ENCODE measurements at places on chromosomes 3 and 15. TPM values are rescaled to one million over a fixed set of nuclear protein-coding genes. Genes with fewer than 3 reads are reported as not detected.

DNA sequence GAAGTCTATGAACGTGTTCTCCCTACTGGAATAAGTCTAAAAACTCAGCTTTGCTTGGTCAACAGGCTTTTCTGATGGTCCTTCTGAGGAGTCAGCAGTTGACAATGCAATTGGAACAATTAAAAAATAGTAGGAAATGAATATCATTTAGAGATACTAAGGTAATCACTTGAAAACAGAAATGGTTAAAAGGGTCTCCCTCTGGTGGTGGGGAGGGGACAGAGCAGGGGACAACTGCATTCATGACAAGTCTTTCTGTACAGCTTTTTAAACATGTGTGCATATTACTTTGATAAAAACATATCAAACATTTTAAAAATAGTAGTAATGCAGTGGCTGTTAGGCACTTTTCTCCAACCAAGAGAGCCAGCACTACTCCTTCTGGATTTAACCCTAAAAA, 119.9 kb upstream of the FHIT start:
- DNase-seq = peak; percentile 24

GRCh38 chr15:89195836-89196235, 25.5 kb downstream of the RLBP1 start:
- DNase-seq = no peak

DNA sequence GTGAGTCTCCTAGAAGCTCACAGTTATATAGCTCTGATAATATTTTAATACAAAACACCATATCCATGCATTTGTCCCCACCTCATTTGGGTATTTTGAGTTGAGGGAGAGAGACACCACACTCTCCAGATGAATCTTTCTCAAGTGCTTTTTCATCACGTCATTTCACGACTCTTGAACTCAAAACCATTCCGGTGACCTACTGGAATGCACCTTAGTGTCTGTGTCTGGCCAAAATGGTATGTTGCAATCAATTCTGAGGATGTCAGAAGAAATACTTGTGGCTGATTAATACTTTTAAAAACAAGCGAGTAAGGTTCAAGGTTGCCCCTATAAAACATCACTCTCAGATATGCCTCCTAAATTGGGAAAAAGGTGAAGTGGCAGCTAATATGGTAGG, 352.6 kb upstream of the ICE2 start:
- DNase-seq = no peak

Gene COL6A6
- not detected for total RNA-seq

Gene NUP210
- 140 TPM for total RNA-seq

GRCh38 chr15:86905625-86906256, 826.1 kb downstream of the AGBL1 start:
- no peak for DNase-seq

DNA sequence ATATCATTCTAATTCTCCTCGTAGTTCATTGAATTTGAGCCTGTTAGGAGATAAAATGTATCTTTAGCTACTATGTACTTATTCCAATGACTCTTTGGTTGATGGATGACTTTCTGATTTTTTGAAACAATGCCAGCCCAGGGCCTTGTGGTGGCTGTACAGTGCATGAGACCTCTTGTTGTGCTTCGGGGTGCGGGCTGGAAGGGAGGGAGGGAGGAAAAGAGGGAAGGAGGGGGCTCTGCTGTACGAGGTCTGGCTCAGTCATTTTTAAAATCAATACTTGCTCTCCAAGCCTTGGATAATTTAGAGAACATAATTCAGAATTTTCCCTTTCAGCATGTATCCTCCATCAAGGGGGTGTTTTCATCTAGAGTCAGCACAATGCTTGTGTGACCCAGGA, 399.7 kb upstream of the ONECUT1 start:
- no peak for DNase-seq

DNA sequence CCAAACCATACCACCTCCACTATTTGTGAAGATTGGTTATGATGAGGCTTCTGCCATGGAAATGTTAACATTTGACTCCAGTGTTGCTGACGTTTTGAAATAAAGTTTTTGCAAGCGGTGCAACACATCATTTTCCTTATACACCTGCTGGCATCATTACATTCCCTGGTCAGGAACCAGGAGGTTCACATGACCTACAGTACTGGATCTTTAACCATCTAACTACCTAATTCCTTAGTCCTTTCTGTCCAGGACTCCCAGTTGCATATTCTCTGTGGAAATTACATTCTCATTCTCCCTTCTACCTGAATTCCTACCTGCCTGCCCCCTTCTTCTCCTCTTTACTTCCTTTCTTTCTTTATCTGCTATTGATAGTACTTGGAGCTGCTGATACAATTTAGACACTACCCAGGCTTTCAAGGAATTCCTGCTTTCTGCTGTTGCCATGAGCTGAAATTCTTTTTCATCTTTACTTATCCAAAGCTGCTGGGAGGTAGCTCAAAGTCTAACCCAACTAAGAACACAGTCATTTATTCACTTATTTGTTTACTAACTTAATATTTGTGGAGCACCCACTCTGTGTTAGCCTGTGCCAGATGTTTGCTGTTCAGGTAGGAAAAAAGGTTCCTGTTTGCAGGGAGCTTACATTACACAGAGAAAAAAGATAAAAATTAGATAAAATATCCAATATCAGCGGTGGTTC, 144.2 kb downstream of the EDEM1 start:
- no peak for DNase-seq

DNA sequence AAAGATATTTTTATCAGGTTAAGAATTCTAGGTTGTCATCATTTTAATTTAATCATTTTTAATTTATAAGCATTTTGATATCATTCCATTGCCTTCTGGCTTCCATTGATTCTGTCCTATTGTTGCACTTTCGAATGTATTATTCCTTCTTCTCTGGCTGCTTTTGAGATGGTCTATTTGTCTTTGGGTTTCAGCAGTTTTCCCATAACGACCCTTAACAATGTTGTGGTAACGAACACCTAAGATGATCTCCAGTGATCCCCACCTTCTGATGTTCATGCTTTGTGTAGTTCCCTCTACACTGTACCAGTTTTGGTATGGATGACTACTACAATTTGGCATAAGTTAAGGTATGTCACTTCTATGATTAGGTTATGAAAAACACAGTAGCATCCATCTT, 59.9 kb downstream of the MINAR1 start:
- no peak for DNase-seq

DNA sequence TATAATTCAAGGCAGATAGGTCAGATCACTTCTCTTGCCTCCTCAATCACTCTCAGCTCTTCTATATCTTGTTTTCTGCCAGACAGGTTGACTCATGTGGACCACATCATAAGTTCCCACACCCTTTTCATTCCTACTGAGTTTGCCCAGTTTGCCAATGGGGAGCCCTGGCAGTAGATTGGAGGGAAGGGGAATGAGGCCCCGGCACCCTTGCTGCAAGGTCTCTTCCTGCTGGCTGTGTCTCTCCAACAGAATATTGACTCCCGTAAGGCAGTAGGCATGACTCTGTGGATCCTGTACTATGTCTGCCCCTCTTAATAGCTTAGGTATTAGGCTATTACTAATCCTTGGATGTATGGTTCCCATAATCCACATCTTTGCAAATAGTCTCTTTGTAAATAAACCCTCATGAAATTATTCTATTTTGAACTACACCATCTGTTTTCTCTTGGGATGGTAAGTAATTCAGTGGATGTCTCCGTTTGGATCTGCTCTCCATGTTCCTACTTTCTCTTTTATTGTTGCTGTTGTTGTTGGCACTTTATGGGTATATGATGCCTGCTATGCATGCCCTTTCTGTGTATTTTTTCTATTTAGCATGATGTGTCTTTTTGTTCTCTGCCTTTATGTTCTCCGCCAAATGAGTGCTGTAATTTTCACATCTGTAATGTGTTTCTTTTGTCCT, 65.5 kb upstream of the DCBLD2 start:
- no peak for DNase-seq

- DNase-seq = no peak
Observed at GRCh38 chr3:126604691-126605090, 46.0 kb upstream of the C3orf22 start.

DNA sequence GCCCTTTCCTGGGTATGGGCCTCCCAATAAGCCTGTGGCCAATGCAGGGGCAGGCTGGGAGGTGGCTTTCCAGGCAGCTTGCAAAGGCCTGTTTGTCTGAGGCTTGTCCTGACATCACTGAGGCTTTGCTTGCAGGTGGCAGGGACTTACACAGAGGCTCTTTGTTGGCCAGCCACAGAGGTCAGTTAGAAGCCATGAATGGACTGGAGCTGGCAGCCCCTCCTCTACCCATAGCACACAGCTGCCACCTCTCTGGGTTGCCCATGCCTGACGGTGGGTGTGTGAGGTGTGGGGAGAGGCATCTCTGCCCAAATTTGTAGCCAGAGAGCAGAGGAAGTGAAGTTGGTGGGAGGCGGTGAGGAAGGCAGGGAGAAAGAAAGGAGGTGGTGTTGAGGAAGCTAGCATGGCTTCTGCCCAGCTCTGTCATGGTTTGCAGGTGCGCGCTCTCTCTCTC, 17.1 kb downstream of the LIMD1 start:
- no peak for DNase-seq

DNA sequence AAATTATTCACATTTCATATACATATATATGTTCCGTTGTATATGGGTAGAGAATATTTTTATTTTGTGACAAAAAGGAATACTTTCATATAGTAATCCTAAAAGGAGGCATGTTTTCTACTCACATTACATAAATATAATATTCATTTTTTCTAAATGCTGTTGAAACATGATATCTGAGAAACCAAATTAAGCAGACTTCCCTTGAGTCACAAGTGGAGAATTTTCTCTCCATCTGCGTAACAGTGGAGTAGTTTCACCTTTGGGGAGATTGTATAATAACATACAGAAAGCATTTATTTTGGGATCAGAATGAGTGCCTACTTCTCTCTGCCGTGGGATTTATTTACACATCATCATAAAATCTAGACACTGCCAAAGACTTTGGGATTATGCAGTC, 849.8 kb downstream of the NSUN3 start:
- DNase-seq = no peak

GRCh38 chr3:170976190-170976519, 50.4 kb downstream of the SLC2A2 start:
- DNase-seq = no peak

DNA sequence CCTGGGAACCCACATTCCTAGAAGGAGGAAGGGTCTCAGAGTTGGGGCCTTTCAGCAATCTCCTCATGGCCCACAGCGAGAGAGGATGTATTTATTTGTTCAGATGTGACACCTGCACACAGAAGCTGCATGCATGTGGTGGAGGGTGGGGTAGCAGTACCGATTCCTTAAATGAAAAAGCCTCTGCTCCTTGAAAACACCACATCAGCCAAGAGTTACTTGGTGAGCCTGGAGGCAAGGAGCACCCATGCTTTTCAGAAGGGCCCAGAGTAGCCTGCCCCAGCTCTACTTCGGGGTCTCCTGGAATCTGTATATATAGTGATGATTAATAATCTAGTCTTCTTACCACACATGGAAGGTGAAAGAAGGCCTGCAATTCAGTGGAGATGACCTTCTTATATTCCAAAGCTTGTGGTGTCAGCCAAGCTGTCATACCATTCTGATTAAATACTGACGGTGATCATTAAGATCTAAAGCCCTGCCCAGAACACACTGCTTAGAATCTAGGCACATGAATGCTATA, 33.5 kb downstream of the SEMA6D start:
- no peak for DNase-seq

GRCh38 chr3:12522721-12523120, 22.6 kb downstream of the MKRN2OS start:
- DNase-seq = no peak

Data from activated CD4-positive, alpha-beta memory T cell treated with anti-CD3 and anti-CD28 coated beads for 36 hours (primary cell).